ENCODE measurements at places on chromosomes 4 and X.
A peak's percentile ranks its signal among the peaks of the same experiment; 100 is the strongest.

DNA sequence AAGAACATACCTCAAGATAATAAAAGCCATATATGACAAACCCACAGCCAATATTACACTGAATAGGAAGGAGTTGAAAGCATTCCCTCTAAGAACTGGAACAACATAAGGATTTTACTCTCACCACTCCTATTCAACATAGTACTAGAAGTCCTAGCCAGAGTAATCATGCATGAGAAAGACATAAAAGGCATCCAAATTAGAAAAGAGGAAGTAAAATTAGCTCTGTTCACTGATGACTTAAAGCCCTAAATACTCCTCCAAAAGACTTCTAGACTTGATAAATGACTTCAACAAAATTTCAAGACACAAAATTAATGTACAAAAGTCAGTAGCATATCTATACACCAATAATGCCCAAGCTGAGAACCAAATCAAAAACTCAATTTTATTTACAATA lies 235.7 kb downstream of the NKX6-1 start:
- DNase-seq, result no peak

- no peak for DNase-seq
These were observed 58.8 kb upstream of the CLNK start for GRCh38 chr4:10743357-10743756.

- no peak for DNase-seq
These were observed 158.4 kb upstream of the SLC7A11 start for GRCh38 chr4:138400543-138400942.

GRCh38 chr4:176262243-176262642 lies 6.8 kb downstream of the ASB5 start:
- no peak for DNase-seq

DNA sequence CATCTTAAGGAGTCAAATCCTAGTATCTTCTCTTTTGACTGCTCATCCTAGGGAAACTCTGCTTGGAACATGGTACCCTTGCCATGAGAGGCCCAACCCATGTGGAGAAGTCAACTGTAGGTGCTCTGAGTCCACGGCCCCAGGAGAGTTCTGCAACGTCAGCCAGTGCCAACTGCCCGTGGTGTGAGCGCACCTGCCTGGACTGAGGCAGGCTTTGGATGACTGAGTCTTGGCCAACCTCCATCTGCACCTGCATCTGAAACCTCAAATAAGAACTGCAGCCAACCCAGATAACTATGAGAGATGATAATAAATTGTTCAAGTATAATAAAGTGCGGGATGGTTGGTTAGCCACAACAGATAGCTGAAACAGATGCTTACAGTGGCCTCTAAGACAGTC lies 772.0 kb downstream of the TRIML1 start:
- DNase-seq, result no peak

DNA sequence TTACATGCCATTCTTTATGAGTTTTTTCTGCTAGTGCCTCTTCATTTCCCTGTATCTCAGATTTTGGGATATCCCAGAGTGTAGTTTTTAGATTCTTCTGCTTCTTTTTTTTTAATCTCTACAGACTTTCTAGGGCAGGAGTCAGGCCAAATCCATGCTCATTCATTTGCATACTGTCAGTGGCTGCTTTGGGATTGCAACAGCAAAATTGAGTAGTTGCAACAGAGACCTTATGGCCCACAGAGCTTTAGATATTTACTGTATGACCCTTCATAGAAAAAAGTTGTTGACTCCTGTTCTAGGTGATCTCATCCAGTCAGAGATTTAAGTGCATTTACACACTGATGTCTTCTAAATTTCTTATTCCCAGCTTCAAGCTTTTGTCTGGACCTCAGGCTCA lies 35.3 kb downstream of the ARFIP1 start:
- DNase-seq, result no peak

DNA sequence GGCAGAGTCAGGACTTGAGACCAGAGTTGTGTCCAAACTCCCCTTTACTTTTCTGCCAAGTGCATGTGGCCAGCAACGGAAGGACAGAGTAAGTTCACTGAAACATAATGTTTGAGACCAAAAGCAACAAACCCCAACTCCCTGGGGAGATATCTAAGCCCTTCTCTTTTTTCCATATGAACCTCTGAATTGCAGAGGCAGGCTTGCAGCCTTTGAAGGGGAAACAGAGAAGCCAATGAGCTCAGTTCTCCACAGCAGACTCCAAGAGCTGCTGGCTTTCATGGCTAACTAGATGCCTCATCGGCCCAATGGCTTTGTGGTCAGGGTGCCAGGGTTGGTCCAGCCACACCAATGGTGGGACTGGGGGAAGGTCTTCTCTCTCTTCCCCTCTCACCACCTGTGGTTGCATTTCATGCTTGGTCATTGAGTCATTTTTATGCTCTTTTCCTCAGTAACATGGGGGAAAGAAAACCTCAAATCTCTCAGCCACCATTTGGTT lies 34.0 kb downstream of the STARD8 start:
- no peak for DNase-seq

DNA sequence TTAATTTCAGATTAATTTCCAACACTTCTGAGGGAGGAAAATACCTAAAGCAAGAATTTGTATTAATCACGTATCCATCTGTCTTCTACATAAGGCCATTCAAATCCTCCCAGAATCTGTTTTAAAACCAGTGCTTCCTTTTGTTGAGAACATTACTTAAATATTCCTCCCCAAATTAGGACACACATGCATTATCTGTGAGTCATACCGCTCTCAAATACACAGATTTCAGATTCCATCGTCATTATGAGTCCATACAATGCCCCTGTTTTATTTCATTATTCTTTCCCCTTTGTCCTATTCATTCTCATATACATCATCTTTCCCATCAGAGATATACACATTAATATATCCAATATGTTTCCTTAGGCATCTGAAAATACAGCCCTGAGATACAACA lies 57.3 kb upstream of the PRSS12 start:
- DNase-seq, result peak; percentile 41

GRCh38 chr4:144681806-144682205 lies 35.9 kb downstream of the HHIP start:
- no peak for DNase-seq

DNA sequence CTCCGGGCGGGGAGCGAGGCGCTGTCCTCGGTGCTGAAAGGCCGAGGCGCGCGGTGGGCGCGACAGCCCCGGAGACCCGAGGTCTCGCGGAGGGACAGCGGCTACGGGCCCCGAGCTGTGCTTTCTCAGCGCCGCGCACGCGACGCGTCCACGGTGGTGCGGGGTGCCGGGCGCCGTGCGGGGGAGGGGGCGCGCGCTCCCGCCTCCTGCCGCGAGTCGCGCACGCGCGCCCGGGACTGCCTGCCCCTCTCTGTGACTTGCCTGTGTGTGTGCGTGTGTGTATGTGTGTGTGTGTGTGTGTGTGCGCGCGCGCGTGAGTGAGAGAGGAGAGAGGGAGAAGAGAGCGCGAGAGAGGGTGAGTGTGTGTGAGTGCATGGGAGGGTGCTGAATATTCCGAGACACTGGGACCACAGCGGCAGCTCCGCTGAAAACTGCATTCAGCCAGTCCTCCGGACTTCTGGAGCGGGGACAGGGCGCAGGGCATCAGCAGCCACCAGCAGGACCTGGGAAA lies at the start of gene GRIA2:
TSS of gene GRIA2 (plus strand) at position 358 of the 511 bp plus-strand sequence. CDS start 315 bp downstream, outside the sequence.
- no peak for DNase-seq

GRCh38 chr4:31807036-31807435 lies 1086.9 kb downstream of the PCDH7 start:
- peak; percentile 33 for DNase-seq

DNA sequence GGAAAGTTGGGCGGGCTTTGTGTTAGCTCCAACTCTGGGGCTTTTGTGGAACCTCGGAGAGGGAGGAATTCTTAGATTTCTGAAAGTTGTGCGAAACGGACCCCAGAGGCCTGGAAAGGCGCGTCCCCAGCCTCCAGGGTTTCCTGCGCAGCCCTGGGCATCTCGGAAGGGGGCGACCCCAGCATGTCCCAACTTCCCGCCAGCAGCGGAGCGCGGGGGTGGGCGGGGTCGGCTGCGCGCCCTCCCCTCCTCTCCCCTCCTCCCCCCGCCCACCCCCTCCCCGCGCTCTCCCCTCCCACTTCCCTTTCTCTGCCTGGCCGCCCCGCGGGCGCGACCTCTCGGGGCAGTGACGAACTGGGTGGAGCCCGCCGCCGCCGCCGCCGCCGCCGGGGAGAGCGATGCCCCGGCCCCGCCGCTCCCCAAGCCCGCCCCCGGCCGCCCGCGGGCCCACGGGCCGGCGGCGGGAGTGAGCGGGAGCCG lies 16.8 kb downstream of the PTTG2 start:
- peak; percentile 51 for DNase-seq

- no peak for DNase-seq
These were observed 293.2 kb upstream of the PCDH18 start for GRCh38 chr4:137825505-137825904.

- DNase-seq, result no peak
These were observed 219.4 kb downstream of the EPHA5 start for GRCh38 chr4:65450899-65451298.

DNA sequence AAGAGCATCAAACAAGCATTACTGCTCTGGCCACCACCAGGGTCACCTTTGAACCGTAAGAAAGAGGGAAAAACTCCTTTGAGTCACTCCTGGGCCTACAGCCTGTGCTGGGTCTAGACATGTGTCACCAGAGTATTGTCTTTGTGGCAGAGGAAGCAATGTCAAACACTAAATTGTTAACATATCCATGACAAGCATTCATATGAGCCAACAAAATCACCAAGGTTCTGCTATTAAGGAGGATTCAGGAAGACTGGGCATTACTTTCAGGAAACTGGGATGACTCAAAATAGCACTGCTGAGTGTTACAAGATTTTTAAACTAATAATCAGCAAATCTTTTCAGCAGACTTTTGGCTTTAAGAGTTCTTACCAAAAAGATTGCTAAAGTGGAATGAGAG lies 28.1 kb downstream of the LGI2 start:
- DNase-seq, result no peak

DNA sequence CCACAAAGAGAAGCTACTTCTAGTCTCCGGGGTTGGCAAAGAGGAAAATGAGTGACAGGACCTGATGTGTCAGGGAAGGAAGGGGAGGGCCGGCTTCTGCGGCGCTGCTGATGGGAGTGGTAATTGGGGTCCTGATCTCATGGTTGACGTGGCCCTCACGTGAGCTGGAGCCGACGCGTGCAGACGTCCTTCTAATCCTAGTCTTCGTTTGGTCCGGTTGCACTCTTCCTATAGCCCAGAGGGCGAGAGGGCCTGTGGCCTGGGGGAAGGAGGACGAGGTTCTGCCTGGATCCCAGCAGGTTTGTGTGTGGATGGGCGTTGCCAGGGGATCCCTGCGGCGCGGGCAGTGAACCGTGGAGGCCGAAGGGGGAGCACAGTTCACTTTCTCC lies at the start of gene ARMCX1:
TSS of gene ARMCX1 (plus strand) at position 186 of the 389 bp plus-strand sequence. CDS start 2,384 bp downstream, outside the sequence.
- DNase-seq, result no peak

DNA sequence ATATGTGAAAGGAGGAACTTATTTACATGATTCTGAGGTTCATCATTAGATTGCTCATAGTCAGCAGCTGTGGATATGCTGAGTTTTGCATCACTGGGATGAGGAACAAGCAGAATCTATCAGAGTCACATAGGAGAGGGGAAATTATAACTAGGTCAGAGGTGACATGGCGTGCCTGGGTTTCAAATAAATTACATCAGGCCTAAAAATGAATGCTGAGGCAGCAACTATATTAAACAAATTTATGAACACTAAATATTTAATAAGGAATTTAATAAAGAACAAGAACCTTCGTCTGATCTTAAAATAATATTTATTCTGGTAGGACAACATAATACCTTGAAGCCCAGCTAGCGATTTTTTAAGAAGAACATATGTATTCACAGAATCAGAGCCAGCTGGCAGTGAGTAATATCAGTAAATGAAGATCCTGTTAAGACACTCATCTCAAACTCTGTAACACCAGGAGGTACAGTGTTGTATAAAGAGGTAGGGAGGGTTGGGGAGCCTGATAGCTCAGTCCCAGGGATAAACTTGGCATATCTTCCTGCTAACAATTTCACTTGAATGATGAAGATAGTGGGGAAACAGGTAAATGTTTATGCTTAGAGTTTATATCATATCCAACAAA lies 60.9 kb upstream of the HS3ST1 start:
- DNase-seq, result no peak

- DNase-seq, result no peak
These were observed 621 bp upstream of the SUV39H1 start for GRCh38 chrX:48695925-48696300.

DNA sequence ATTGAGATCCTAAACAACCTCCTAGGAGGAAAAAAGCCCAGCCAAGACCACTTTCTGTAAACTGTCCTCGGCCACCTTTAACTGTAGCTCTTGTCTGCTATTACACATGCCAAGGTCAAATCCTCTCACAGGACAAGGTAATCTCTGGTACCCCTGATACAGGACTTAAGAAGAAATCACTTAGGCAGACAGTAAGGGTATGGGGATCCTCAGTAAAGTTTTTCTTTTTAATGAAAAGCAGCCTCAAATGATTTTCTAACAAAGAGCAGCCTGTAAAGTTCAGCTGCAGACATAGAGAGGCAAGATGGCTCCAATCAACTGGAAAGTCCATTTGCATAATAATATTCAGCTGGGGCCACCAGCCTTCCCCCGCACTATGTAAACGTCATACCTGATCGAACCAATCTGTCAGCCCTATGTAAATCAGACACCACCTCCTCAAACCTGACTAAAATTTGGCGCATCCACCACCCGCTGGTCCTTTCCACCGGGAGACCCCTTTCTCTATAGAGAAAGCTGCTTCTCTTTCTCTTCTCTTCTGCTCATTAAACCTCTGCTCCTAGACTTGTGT lies 14.6 kb upstream of the MPP1 start:
- no peak for DNase-seq

DNA sequence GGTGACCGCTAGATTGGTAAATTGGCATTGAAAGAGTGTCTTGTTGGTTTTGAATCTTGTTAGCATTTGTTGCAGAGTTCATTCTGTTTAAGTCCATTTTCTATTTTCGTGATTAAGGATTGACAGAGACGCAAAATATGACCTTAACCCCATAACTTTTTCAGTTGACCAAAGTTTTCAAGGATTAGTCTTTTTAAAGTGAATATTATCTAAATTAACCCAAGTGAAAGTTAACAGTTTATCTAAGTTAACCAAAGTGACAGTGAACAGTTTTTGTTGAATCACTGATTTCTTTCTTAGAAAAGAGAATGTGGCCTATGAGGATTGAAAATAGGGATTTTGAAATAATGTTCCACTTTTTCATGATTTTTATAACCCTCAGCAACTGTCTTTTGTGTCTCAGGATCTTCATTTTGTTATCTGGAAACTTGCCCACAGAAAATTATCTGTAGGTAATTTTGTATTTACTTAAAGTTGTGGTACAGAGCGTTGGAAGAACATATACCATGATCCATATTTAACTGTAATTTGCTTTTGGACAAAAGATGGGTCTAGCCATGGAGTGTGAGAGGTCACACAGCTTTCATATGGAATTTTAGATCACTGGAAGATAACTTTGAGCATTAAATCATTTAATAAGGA lies 3.3 kb downstream of the CPEB2 start:
- no peak for DNase-seq

DNA sequence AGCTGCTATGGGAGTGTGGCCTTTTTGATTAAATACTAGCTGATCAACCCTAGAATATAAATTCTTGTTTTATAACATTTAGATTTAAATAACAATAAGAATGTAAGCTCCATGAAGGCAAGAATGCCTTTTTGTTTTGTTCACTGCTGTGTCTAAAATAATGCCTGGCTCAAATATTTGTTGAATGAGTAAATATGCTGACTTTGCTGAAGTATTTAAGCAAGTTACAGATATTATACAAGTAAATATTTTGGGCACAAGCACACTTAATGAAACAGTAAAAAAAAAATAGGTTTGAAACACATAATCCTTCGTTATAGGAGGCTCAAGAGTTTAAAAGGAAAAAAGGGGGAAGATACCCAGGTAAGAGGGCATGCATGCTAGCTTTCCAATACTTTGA lies 24.1 kb downstream of the FABP2 start:
- no peak for DNase-seq

GRCh38 chr4:88803600-88804096 lies 106.0 kb upstream of the NAP1L5 start:
- DNase-seq, result peak; percentile 53
